ENCODE measurements at places on chromosomes 16 and 17.
A peak's percentile ranks its signal among the peaks of the same experiment; 100 is the strongest.

- no peak for DNase-seq
These were observed 14.9 kb downstream of the GPRC5C start for GRCh38 chr17:74446551-74447500.

DNA sequence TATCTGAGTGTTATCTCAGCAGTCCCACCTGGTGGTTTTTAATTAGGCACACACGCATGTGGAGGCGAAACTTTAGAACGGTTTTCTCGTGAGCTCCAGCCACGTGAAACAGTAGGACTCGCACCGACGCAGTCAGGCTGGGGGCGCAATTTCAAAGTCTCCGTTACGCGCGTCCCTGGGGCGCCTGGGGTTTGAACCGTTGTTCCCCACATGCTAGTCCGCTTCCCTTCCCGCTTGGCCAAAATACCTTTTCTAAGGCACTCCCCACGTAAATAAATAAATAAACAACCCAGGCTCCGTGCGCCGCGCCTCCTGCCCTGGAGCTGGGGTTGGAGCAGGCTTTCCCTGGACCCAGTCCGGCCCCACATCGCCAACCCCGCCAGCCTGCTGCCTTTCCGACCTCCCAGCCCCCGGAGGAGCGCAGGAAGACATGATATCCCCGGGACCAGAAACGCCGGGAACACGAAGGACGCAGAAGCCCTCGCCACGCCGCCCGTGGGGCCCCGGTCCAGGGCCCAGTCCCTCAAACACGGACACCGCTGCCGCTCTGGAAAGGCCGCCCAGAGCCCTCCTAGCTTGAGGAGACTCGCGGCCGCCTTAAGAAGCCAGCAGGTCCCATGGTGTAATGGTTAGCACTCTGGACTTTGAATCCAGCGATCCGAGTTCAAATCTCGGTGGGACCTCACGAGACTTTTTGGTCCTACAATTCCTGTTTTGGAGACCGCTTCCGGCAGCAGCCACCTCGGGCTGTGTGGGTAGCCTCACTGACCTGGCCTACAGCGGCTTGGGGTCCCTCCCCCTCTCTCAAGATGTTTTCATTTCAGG lies 18.2 kb downstream of the GNGT2 start:
- DNase-seq: peak; percentile 92

GRCh38 chr16:72939247-72939646 lies 108.7 kb downstream of the ZFHX3 start:
- DNase-seq: no peak

DNA sequence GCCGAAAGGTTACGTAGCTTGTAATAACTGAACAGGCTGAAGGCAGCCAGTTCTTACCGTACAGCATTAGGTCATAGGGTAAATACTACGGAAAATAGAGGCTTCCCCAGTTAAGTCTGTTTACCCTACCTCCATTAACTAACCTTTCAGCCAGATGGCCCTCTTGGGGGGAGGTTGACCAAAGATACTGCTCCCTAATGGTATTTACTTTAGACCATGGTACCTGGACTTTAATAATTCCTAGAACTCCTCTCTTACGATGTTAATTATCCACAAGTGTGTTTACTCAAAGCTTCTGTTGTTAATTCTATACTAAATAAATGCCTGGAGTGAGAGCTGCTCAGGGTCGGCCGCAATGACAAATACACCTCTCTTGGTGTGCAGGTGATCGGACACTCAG lies 9.8 kb upstream of the ADAT1 start:
- DNase-seq: no peak

- DNase-seq: no peak
These were observed 88.2 kb downstream of the NOG start for GRCh38 chr17:56681561-56682266.

GRCh38 chr16:68229431-68230175 lies 6.3 kb downstream of the ESRP2 start:
- DNase-seq: peak; percentile 67

- no peak for DNase-seq
These were observed 358.2 kb upstream of the TNRC6C start for GRCh38 chr17:77600346-77600745.

GRCh38 chr17:40038882-40039513 lies 15.2 kb downstream of the MED24 start:
- DNase-seq: peak; percentile 7

DNA sequence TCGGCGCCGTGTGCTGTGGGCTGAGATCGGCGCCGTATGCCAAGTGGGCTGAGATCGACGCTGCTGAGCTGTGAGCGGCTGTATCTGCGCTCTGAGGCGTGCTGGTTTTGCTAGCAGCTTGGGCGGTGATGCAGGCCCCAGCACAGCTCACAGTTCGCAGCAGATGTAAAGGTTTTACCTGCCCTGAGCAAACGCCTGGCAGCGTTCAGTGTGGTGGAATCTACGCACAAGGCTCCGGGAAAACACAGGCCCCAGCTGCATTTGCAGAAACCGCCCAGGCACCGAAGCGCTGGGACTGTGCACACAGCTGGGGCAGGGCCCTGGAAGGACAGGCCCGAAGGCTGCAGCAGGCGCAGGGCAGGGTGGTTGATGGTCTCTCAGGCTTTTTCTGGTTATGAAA lies 8.0 kb upstream of the ZNF469 start:
- DNase-seq: no peak

- no peak for DNase-seq
These were observed 81.6 kb downstream of the ARHGAP23 start for GRCh38 chr17:38509772-38510420.

GRCh38 chr17:8846768-8847211 lies 20.7 kb downstream of the PIK3R6 start:
- DNase-seq: peak; percentile 14

DNA sequence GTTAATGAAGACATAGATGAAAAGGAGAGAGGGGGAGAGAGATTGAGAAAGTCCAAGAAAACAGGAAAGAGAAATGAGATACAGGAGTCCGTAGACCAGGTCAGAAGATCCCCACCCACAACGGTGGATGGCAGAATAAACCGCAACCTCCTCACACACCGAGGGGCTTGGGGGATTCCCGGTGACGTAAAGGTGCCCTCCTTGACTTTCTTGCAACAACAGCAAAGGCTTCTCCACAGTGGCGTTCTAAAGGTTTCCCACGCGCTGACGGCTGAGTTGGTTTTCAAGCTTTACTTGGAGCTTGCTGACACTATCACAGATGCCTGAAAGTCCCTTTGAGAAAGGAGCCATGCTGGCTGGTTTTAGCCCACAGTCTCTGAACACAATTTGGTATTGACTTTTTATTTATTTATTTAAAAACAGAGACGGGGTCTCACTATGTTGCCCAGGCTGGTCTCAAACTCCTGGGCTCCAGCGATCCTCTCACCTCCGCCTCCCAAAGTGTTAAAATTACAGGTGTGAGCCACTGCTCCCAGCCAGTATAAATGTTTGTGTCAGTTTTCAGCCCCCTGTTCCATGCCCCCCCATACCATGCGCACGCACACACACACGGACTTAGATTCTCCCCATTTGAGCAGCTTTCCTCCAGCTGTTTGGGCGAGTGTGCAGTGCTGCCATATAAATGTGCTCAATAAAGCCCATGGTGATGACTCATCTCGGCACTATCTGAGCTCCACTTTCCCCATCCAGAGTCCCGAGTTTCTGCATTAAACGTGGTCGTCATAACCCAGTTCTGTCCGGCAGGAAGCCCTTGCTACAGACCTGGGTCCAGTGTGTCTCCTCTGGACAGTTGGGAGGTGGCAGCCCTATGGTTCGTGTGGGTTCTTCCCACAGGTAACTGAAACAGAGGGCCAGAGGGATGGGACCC lies 33.0 kb upstream of the SEC14L1 start:
- DNase-seq: peak; percentile 71

DNA sequence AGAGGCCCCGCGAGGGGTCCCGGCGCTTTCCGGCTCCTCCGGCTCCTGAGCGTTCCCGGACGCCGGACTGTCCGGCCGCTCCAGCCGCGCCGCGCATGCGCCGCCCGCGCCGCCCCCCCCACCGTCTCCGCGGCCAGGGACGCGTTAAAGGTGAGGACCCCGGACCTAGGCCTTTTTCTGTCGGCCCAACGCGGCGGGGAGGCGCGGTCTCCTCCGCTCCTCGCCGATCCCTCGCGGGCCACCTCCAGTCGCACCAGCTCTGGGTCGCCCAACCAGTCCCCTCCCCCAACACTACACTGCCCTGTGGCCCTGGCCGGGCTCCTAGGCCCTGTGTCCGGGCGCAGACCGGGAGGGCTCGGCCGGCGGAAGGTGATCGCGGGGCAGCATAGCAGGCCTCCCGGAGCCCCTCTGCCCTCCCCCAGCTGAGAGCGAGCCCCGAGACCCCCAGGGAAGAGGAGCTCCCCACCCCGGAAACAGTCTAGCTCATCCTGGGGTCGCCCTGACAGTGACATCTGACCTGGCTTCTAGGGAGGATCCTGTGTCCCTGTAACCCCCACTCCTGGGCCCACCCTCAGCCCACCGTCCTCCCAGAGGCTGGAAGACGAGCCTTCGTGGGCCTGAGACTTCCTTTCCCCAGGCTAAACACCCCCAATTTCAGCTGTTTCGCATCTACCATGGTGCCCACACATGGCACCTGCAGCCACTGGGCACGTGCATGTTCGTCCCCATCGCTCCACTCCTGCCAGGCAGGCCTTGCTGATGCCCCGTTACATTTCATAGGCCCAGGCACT lies 14.7 kb upstream of the BCAR1 start:
- DNase-seq: no peak

DNA sequence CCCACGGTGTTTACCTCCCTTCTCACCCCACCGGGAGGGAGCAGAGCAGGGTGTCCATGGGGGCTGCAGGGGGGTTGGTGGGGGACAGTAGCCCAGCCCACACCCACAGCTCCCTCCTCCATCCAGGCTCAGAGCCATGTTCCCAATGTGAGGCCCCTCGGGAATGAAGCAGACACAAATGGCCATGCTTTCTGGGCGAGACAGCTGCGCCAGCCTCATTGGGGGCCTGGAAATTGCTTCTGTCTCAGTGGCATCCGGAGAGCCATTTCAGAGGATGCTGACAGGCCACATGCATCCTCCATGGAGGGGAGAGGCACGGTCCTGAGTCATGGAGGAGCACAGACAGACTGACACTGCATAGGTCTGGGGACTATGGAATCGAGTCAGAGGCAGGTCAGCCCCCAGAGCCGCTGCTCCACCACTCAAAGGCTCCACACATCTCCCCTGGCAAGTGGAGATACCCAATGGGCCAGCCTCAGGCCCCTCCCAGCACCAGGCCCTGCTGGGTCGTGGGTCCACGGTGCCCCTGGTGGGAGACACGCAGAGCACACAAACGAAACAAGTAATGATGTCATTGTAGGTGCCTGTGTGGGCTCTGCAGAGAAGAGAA lies 59.6 kb upstream of the ENPP7 start:
- no peak for DNase-seq

DNA sequence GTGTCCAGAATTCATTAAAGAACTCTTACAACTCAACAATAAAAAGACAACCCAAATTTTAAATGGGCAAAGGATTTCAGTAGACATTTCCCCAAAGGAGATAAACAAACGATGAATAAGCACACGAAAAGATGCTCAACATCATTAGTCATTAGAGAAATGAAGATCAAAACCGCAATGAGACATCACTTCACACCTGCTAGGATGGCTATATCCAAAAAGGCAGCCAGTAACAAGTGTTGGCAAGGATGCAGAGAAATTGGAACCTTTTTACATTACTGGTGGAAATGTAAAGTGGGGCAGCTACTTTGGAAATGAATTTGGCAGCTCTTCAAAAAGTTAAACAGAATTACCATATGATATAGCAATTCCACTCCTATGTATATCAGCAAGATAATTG lies 42.0 kb downstream of the PITPNM3 start:
- DNase-seq: no peak

GRCh38 chr17:2958706-2959222 lies 104.6 kb downstream of the OR1D5 start:
- no peak for DNase-seq

- DNase-seq: no peak
These were observed at the start of gene C17orf50 for GRCh38 chr17:35760587-35760986. C17orf50 (plus strand) TSS chr17:35760887; CDS start chr17:35760942, 55 bp downstream.

GRCh38 chr17:57662644-57663308 lies 82.3 kb downstream of the CCDC182 start:
- peak; percentile 55 for DNase-seq

DNA sequence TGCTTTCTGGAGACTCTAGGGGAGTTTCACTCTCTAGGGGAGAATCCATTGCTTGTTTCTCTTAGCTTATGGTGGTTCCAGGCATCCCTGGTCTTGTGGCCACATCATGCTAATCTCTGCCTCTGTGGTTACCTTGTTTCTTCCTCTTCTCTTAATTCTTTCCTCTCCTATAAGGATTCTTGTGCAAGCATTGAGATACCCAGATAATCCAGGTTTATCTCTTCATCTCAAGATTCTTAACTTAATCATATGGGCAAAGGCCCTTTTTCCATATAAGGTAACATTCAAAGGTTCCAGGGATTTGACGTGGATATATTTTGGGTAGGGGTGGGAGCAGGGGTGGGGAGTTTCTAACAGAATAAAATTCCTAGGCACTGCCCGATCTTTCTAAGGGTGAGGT lies 32.6 kb downstream of the FAM20A start:
- no peak for DNase-seq

GRCh38 chr16:9526791-9527190 lies 435.3 kb downstream of the HAPSTR1 start:
- no peak for DNase-seq

DNA sequence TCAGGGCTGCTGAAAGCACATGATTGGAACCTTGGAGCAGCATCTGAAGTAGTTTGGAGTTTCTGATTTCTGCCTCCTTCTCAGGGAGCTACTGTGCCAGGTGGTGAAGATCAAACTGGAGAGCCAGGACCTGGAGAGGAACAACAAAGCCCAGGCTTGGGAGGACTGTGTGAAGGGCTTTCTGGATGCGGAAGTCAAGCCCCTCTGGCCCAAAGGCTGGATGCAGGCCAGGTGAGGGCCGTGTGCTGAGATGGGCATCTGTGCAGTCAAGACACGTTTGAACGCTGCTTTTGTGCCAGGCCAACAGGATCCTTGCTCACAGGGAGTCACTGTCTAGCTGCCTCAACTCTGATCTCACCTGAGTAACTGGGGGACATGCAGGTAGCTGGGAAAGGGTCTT lies 23.8 kb downstream of the UBN1 start:
- no peak for DNase-seq

GRCh38 chr16:84648595-84649510 lies 542 bp downstream of the KLHL36 start:
- DNase-seq: peak; percentile 57

- DNase-seq: no peak
These were observed 58.9 kb downstream of the TK2 start for GRCh38 chr16:66490774-66491715.

- DNase-seq: no peak
These were observed 20.7 kb downstream of the CD7 start for GRCh38 chr17:82296511-82297279.
